ENCODE measurements at places on chromosomes 12 and 14.
A peak's percentile ranks its signal among the peaks of the same experiment; 100 is the strongest.

- no peak for DNase-seq
Observed at GRCh38 chr14:60945984-60946383, 34.9 kb downstream of the TRMT5 start.

DNA sequence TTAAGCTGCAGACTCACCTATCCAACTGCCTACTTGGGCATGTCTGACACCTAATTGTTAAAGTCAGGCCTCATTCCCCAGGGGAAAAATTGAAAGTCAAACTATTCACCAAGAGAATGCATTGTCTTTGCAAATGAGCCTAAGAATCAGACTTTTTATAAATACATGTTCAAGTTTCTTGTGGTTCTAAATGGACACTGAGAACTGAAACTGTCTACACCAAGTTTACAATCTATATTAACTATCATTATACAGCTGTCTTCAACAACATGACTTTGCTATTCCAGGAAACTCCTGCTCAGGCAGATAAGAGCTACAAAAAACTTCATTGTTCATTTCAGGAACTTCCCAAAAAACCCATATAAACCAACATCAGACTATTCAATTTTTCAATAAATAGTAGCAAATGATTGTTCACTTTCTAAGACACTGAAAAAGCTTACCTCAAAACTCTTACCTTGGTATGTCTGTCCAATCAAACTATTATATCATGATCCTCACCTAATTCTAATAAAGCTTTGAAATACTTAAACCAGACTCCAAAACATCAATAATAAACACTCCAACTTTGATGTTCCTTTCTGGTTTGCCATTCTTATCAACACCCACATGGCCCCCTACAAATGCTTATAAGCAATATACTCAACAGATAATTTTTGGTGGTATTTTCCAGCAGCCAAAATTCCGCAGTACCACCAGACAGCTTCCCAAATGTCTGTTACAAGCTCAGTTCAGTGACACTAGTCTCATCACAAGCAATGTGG lies 24.2 kb downstream of the CDK17 start:
- no peak for DNase-seq

GRCh38 chr12:21456291-21456780 lies 18.9 kb downstream of the PYROXD1 start:
- DNase-seq, result peak; percentile 90

DNA sequence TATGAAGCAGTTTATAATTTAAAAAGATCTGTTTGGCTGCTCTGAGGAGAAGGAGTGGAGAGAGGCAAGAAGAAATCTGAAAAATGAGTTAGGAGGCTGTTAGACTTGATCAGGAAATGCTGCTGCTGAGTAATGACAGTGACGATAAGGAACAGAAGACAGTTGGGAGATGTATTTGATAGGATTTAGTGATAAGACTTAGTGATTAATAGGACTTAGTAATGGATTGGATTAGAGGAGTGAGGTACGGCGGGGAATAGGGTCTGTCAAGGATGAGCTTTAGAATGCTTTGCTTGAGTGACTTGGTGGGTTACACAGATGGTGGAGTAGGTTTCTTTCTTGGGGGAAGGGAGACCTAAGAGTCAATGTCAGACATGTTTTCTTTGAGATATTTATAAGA lies 31.7 kb downstream of the UNC79 start:
- no peak for DNase-seq

DNA sequence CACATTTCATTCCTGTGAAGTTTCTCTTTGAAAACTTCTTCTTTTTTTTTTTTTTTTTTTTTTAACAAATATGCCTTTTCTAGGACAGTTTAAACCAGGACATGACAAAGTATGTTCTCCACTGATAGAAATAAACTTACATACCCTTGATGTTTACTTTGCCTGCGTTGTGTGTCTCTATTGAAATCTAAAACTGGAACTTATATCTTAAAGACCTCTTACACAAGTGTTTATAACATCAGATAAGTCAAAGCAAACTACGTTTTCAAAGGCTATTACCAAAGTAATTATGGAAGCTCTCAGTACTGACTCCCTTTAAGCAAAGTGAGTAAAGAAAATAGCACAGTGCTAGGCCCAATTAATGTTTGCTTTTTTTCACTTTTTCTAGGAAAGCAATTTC lies 30.6 kb upstream of the ISM2 start:
- no peak for DNase-seq

DNA sequence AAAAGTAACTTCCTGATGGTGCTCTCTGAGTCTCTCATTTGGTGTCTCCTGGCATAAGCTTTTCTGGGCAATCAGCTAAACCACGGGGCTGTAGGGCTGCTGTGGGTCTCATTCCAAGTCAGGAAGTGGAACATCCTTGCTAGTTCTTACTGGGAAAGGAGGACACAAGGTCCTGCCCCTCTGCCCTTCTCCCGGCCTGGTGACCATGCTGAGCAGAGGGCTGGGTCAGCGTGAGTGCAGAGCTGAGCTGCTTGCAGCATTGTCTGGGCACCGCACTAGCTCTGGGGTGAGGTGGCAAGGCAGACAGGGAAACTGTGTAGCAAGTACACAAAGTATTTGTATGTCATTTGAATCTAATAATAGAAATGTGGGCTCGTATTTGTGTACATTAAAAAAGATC lies 45.0 kb upstream of the ASPG start:
- DNase-seq, result no peak

- DNase-seq, result no peak
Observed at GRCh38 chr12:31974673-31975072, 15.5 kb downstream of the RESF1 start.

DNA sequence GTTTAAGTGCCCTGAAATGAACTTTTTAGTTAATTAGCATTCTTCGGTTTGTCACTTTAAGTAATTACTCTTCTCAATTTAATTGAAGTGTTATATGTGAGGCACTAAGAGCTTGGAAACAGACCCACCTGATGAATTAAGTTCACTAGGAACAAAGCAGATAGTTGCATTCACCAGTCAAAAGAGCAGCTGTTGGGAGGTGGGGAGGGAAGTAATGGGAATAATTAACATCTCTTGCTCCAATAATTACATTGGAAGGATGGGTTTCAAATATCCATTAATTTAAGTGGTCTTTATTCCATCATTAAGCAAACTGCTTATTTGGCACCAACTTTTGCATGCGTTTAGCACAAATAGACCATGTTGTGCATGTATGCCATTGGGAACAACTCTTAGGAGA lies 667.2 kb downstream of the GALC start:
- DNase-seq, result no peak

DNA sequence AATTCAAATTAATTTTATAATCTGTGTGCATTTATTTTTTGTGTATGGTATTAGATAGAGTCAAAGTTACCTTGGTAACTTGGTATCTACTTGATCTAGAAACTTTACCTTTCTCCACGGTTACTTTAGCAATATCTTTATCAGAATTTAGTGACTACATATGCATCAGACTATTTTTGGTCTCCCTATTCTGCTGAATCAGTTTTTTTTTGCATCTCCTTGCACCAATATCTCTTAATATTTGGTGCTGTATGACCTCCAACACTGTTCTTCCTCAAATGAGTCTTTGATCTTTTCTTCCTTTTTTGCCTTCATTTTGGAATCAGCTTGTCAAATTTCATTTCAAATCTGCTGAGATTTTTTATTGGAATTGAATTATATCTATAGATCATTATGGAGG lies 828.2 kb upstream of the FOXG1 start:
- DNase-seq, result no peak

- DNase-seq, result no peak
Observed at GRCh38 chr14:96039633-96040311, 610 bp downstream of the C14orf132 start.

GRCh38 chr12:94674835-94675234 lies 24.5 kb upstream of the TMCC3 start:
- peak; percentile 40 for DNase-seq

DNA sequence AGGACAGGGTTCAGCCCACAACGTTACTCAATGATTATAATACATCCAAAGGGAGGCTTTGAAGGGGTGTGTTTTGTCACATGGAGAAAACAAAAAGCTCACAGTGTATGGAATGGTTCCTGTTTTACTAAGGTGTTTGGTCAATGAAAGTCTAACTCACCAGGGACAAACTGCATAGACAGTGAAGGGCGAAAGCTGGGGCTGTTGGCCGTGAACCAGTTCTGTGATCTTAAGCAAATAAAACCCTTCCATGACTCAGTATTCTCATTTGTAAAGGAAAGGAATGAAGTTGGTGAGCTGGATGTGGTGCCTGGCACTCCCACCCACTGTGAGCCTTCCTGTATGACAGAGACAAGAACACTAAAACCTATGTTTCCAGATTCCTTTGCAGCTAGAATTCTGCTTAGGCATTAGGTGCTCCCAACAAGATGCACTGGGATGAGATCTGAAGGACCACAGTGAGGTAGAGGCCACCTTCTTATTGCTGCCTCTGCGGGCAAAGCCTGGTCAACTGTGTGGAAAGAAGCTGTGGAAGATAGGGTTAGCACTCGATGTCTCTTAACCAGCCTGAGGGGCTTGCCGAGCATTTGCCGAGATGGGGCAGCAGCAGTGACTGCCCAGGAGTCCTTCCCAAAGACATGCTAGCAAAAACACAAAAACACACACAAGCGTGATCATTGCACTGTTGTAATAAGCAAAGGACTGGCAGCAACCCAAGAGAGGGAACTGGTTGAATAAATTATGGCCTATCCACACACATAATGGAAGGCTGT lies 48.5 kb downstream of the VCPKMT start:
- no peak for DNase-seq

DNA sequence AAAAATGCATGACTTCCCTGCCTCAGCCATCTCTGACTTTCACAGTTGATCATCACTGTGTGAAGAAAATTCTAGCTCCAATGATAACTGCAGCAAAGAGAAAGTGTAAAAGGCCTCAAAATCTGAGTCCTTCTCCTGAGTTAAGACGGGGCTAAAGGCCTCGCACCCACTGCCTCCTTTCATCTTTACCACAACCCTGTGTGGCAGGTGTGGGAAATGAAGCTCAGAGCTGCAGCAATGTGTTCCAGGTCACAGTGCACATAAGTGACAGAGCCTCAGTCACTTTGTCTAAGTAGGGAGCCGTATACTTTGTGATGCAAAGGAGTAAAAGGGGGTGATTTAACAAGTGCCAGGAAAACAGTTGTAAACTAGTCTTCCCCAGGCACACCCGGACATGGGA lies 144.7 kb upstream of the TMCC3 start:
- no peak for DNase-seq

DNA sequence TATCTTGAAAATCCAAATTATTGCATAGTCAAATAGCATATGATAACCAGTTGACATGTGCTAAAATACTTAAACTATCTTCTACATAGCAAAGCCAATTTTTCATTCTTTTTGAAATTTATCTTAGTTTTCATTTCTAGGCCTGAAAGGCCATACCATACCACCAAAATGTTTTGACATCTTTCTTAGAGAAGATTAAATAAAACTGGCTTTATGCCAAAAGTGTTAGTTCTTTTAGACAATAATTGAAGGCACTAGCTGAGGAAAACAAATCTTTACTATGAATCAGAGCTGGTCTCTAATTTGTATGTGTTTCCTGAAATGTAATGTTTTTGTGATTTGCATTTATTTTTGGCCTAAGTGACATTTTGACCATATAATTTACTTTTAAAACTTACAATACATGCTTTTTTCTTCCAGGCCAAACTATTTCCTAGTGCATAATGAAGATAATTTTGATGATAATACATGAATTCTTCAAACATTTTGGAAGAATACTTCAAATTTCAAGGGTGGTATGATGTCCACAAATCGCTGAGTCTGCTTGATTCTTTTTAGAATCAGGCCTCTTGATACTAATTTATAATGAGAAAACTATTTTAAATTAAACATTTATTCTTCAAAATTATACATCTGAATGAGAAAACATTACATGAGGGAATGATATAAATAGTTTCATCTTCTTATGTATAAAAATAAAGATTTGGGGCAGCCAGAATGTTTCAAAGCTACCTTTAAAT lies 6.5 kb upstream of the KCNMB4 start:
- DNase-seq, result no peak

- DNase-seq, result no peak
Observed at GRCh38 chr14:72924337-72924736, 1.9 kb upstream of the DCAF4 start.

GRCh38 chr14:98908050-98908449 lies 363.9 kb downstream of the BCL11B start:
- DNase-seq, result no peak

DNA sequence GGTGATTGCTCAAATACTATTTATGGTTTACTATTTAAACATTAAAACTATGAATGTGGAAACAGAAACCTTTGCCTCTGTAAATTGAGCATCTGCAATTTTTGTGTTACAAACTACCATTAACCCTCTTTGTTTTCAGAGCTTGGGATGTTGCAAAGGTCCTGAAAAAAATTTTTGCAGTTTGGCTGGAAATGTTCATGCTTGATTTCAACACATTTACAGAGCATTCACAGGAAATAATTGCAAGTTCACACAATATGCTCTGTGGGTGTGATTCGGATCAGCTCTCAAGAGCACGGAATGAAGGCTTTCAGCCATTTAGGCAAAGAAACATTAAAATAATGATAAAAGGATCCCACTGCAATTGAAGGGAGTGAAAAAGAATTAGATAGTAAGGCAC lies 232.9 kb downstream of the ATP23 start:
- DNase-seq, result no peak

GRCh38 chr12:7061138-7061537 lies 620 bp downstream of the C1S start:
- no peak for DNase-seq

DNA sequence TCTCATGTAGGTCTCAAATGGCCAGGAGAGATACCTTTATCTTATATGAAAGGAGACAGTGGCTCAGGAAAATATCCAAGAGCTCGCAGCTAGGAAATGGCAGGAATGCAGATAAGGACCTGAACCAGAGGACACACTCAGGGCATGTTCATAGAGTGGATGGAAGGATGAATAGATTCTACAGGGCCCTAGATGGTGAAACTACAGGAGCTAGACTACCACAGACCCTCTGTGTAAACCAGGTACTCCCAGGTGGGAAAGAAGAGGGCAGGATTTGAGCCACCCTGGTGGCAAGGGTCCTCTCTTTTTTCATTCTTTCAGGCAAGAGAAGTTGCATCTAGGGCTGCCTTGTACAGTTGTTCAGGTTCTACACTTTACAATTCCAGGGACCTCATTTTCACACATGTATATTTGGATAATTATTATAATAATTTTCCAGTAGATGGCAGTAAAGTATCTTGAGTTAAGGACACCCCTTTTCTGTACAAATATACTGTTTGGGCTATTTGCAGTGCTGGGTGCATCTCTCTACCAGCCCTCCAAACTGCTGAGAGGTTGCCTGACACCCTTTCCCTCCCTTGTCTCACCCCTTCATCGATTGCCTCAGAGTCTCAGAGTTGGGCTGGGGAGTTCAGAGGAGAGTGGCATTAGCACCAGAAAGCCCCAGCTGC lies 10.5 kb upstream of the ZDHHC22 start:
- DNase-seq, result peak; percentile 54

GRCh38 chr12:82883394-82884355 lies 197.0 kb downstream of the TMTC2 start:
- DNase-seq, result peak; percentile 26

DNA sequence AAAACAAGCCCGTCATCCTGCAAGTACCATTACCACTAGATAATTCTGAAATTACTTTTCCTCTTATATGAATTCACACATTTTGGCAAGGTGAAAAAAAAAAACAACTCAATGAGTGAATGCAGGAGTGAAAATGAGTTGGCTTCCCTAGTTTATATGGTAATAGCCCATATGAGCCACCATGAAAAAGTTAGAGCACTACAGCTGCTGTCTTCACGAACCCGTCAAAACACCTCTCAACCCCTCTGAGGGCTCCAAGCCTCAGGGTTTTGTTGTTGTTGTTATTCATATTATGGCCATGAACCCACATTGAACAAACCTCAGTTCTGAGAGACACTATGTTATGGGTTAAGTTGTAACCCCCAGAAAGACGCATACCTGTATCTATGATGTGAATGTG lies 289.9 kb upstream of the CAND1 start:
- DNase-seq, result no peak

GRCh38 chr12:24709216-24709615 lies 239.7 kb downstream of the BCAT1 start:
- DNase-seq, result no peak

Data from NB4 (cell line).